ENCODE measurements at places on chromosomes 7 and 10. TPM values are rescaled to one million over a fixed set of nuclear protein-coding genes. Genes with fewer than 3 reads are reported as not detected.

Gene PAX2
- polyA plus RNA-seq: not detected

Gene LIPJ
- polyA plus RNA-seq: 0.10 TPM

Gene EGFR
- polyA plus RNA-seq: 2.2 TPM

Gene MYOZ1
- 0.37 TPM for polyA plus RNA-seq

Gene DMBT1
- polyA plus RNA-seq: 12.2 TPM

Gene CYP2C19
- 46.5 TPM for polyA plus RNA-seq

Gene PKD2L1
- 0.19 TPM for polyA plus RNA-seq

DNA sequence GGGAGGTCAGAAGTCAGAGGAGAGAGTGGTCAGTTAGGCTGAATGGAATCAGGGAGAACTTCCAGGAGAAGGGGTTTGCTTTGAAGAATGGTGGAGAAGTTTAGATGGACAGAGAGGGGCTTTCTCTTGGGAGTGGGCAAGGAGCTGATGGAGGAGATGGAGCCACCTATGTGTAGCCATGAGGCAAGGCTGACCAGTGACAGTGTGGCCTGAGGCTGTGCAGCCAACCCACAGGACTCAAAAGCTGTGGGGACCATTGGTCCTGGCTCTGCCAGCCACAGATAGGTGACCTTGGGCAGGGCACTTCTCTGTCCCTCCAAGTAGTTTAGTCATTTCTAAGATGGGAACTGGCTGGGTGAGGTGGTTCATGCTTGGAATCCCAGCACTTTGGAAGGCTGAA, 18.7 kb downstream of the NEURL1 start:
- no peaks in the 10 kb centered on the region for H3K36me3 ChIP-seq
- H3K4me1 ChIP-seq: peaks cover 2% of the 10 kb centered on the region
- H3K4me3 ChIP-seq: no peak overlapping the region
